Osteoblast (primary cell): ENCODE measurements at places on chromosomes 5 and 9.

DNA sequence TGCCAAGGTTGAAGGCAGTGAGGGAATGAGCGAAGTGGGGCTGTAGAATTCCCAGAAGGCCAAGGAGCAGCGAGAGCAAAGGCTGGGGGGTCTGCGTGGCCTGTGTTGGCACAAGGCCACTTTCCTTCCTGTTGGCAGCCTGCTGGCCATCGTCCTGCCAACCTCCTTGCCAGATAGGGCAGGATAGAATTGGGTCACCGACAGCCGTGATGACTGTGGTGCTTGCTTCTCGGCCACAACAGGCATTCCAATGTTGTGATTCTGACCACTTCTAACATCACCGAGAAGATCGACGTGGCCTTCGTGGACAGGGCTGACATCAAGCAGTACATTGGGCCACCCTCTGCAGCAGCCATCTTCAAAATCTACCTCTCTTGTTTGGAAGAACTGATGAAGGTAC, 18.9 kb downstream of the TRIP13 start:
- H3K27ac ChIP-seq, result peak overlapping the region; percentile 99
- H3K4me1 ChIP-seq, result peaks cover 11% of the 10 kb centered on the region
- peak; percentile 95 for DNase-seq
- no peaks in the 10 kb centered on the region for H3K27me3 ChIP-seq
- H3K4me3 ChIP-seq, result no peak overlapping the region
- H3K36me3 ChIP-seq, result peaks cover 19% of the 10 kb centered on the region

- no peaks in the 10 kb centered on the region for H3K36me3 ChIP-seq
- H3K4me3 ChIP-seq, result no peak overlapping the region
- DNase-seq, result peak; percentile 48
- no peak overlapping the region for H3K27ac ChIP-seq
These were observed 34.1 kb upstream of the SIL1 start for GRCh38 chr5:139232147-139232724.

DNA sequence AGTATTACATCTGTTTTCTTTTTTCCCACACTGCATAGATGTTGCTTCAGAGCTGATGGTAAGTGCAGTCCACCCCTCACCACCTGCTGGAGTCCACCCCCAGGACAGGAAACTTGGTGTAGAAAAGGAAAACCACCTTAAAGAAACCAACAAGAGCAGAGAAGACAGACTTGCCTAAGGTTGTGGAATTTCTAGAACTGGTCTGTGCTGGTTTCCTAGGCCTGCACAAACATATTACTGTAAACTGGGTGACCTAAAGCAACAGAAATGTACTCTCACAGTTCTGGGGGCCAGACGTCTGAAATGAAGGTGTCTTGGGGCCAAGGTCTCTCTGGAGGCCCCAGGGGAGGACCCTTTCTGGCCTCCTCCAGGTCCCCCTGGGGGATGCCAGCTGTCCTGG, 293.4 kb upstream of the IRX1 start:
- no peaks in the 10 kb centered on the region for H3K36me3 ChIP-seq
- H3K27me3 ChIP-seq, result no peaks in the 10 kb centered on the region
- no peak for DNase-seq

DNA sequence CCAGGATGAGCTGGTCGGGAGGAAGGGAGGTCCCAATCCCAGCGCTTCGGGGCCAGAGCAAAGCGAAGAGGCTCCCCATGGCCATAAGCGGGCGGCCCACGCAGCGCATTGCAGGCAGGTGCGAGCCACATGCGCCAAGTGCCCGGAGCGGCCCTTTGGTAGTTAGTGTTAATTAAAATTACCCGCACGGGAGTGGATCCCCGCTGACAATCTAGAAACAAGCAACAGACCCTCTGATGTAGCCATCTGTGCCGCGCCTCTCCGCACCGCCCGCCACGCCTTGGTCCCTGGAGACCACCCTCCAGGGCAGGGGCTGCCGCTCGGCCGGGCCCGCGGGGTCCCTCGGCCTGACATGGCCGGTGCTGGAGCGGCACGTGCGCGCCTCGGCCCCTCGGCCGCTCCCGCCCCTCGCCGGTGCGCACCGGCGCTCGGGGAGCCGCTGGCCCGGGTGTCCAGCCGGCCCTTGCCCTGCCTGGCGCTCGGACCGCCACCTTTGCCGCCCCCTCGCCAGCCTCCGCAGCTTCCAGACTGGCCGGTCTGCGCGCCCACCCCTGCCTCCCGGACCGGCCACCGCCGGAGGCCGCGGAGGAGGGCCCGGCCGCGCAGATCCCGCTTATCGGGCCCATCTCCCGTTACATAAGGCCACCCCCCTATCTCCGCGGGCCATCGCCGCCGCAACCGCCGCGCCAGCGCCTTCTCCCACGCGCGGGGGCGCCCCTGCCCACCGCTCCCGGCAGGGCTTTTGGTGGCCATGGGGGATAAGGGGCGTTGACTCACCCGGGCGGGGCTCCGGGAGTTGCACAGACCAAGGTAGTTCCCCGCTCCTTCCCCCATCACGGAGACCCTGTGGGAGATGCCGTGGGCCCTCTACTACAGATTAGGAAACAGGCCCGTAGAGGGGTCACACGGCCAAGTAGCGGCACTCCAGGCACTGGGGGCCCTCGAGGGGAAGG, 1.9 kb upstream of the IL13 start:
- H3K4me3 ChIP-seq, result peak overlapping the region; percentile 65
- peak; percentile 92 for DNase-seq
- no peaks in the 10 kb centered on the region for H3K36me3 ChIP-seq
- H3K27ac ChIP-seq, result no peak overlapping the region

- peak; percentile 48 for DNase-seq
- H3K36me3 ChIP-seq, result no peaks in the 10 kb centered on the region
- no peak overlapping the region for H3K4me3 ChIP-seq
These were observed 52.1 kb upstream of the KIAA1958 start for GRCh38 chr9:112434487-112434886.

DNA sequence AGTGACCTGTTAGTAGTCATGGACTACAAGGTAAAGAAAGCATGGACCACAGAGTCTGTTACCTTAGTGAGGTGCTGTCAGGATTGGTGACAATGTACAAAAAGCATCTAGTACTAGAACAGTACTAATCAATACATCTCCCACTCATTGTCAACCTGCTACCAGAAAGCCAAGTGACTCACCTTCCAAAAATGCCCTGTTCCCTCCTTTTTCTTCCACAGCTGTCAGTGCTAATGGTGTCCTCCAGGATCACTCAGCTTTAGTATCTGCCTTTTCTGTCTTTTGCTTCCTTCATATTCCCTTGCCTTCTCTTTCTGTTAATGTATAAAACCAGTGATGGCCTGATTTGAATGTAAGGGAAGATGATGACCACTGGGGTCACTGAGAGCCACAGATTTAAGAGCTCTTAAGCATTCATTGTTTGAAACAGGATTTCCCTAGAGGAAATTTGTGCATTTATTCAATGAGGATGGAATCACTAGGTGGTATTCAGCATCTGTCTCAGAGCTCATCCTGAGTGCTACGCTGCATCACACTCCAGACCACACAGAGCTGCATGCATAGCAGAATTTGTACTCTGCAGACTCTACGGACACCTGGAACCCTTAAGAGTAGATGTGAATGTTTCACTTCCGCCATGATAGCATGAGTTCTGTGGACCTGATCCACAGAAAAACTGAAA, 71.0 kb downstream of the SV2C start:
- no peaks in the 10 kb centered on the region for H3K27me3 ChIP-seq
- no peak for DNase-seq
- no peaks in the 10 kb centered on the region for H3K4me1 ChIP-seq
